Mesenteric fat pad (tissue), 1 donor: ENCODE measurements at places on chromosomes 7 and 10. TPM values are rescaled to one million over a fixed set of nuclear protein-coding genes. Genes with fewer than 3 reads are reported as not detected.

GRCh38 chr7:21757537-21758282, 188.0 kb downstream of the CDCA7L start:
- no peak for DNase-seq

- DNase-seq = no peak
Observed at GRCh38 chr7:135425036-135425435, 84.9 kb downstream of the CNOT4 start.

DNA sequence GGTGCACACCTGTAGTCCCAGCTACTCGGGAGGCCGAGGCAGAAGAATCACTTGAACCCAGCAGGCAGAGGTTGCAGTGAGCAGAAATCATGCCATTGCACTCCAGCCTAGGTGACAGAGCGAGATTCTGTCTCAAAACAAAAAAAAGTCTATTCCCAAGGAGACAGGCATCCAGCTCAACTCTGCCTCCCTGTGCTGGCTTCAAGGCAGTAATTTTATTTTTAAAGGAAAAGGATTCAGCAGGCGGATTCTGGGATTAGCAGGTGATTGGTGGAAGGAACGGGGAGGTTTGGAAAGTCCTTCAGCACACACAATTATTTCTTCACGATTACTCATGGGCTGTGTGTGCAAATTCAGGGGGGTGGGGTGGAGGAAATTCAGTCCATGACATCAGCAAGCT, 242.9 kb downstream of the PAXIP1 start:
- DNase-seq = no peak

DNA sequence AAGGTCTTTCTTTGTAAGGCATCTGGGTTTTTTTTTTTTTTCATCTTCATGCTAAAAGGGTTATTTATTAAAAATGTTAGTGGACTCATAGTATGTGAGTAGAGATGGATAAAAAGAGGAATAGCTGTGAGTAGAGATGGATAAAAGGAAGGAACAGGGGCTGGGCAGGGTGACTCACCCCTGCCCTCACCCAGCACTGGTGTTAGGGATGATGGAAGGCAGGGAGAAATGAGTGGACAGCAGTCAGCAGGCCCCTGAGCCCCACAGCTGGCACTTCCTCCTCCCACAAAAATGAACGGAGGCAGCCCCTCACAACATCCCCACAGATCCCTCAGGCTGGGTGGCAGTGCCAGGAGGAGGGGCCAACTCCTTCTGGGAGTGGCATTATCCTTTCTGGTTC, 39.3 kb downstream of the ANTXRL start:
- DNase-seq = no peak

The ZNF37A gene
- total RNA-seq = 21.5 TPM

DNA sequence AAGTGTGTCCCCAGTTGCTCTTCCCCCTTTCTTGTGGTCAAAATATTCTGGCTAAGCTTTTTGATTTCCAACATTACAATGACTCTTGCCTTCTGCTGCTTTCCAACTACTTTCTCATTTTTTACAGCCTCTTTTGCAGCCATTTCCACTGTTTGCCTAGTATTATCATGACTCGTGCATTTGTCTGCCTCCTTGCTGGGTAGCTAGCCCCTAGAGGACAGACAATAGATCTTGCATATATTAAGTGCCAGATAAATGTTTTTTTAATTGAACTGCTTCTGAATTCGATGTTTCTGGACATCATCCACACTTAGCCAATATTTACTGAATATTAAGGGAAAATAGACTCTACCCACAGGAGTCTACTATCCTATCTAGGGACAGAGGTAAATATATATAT, 124.5 kb downstream of the POU6F2 start:
- DNase-seq = no peak

The TBX20 gene
- 0.16 TPM for total RNA-seq
